ENCODE measurements at places on chromosomes 16 and 17.

GRCh38 chr17:16465861-16466338, 26.1 kb downstream of the LRRC75A start:
- no peak for DNase-seq

DNA sequence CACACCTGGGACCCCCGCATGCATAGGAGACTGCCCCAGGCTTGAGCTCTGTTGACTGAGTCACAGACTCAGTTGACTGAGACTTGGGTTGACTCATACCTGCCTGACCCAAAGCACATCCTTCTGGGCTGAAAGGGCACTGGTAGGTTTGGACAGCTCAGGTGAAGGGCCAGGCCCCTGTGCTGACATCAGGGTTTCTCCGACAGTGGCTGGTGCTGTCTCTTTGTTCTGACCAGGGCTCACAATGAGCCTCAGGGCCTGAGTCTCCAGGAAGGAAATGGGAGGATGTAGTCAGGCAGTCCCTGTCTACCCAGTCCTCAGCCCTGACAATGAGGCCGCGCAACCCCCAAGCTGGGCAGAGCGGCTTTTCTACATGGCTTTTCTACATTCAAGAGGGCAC, 6.5 kb downstream of the SPNS2 start:
- no peak for DNase-seq

DNA sequence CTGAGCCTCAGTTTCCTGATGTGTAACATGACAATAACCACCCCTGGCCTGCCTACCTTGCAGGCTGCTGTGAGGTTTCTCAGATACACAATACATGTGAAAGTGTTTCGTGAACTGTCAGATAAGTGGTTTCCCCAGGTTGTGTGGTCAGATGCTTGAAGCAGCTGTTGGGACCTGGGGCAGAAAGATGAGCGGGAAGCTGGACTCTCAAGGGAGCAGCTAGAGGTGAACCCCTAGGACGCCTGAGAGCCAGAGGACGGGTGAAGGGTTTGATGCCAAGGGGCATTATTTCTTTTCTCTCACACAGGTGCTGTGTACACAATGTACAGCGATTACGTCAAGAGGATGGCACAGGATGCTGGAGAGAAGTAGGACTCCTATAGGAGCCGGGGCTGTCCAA, 2.3 kb downstream of the HIGD1B start:
- DNase-seq, result no peak

DNA sequence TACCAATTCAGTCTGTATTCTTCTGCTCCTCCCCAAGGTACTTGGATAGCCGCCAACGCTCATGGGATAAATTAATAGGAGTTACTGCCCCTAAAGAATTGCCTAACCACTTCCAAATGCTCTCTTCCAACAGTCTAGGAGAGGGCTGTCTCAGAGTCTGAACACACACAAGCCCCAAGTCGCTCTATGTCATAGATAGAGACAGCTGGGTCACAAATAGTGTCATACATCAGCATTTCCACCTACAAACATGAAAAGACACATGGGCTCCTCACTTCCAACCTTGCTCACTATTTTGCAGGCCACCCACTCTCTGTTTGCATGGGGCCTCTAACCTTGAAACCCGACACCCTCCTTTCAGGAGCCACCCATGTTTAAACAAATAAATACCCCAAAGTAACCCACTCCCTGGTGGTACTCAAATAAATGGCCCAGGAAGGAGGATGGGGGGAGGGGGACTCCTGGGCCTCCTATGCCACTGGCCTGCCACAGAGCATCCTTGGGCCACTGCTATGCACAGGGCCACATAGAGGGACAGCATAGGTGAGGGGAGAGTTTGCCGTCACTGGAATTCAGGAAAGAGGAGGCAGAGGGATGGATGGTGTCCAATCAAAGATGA, 265.9 kb downstream of the SOX9 start:
- DNase-seq, result no peak

DNA sequence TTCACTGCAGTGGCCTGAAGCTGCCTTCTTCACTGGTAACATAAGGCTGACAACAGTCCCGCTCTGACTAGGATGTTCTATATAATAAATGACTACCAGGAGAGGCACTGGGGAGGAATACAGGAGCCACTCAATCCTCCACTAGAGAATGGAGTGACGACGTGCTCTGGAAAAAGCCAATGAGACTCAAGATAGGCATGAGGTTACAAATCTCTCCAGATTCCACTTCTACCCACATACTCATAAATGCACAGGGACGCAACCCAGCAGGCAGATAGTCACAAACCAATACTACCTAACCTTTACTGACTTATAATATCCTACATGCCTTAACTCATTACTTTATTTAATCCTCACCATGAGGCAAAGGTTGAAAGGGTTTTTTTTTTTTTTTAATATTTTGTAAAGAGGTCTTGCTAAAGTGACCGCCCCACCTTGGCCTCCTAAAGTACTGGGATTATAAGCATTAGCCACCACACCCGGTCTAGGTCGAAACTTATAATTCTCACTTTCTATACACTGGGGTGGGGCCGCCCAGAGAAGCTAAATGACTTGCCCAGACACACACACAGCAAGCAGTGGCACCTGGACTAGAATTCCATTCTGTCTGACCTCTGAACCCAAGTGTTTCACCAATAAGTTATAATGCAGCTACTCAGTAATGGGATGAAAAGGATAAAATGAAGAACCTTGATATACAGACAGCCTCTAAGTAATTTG, 33.7 kb downstream of the TOM1L2 start:
- no peak for DNase-seq

DNA sequence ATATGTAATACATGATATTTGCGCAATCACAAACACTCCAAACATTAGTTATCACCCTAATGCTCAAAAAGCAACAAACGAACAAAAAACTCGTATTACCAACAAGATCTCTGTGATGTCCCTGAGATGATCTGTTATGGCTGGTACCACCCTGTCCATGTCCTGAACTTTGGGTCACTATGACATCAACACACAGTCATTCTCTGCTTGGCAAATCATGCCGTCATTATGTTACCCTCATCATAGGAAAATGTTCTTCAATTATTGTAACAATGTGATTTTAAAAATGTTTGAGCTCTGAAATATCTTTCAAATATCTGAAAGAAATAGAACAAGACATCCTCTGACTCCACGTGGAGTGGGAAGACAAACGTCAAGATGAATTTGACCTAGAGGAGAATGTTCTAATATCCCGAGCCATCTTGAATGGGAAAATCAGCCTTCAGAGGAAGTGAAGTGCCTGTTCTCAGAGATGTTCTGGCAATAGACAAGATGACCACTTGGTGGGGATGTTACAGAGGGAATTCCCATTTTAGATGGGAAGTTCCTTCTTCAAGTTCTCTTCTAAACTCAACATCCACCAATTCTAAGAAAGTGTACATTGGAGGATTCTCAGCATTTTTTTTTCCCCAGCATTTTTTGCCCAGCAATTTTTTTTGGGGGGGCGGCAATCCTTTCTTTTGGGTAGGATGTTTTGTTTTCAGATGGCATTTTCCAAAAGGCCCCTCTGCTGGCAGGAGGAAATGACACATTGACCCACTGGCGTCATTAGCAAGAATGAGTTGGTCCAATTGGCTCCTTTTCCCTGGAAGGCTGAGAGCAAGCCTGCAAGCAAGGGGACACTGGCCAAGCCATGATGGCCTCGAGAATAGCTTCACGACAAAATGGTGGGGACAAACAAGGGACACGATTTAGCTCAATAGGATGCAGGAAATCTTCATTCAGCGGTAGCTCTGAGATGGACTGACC, 3.7 kb upstream of the HSD17B2 start:
- no peak for DNase-seq

- DNase-seq, result peak; percentile 92
Measured at GRCh38 chr16:30628628-30629540, 18.7 kb upstream of the ZNF689 start.

GRCh38 chr16:28823291-28823872, 583 bp downstream of the ATXN2L start:
- DNase-seq, result no peak

- no peak for DNase-seq
Measured at GRCh38 chr16:23333831-23334456, 31.8 kb downstream of the SCNN1B start.

GRCh38 chr16:7597677-7598076, 265.0 kb downstream of the RBFOX1 start:
- no peak for DNase-seq

DNA sequence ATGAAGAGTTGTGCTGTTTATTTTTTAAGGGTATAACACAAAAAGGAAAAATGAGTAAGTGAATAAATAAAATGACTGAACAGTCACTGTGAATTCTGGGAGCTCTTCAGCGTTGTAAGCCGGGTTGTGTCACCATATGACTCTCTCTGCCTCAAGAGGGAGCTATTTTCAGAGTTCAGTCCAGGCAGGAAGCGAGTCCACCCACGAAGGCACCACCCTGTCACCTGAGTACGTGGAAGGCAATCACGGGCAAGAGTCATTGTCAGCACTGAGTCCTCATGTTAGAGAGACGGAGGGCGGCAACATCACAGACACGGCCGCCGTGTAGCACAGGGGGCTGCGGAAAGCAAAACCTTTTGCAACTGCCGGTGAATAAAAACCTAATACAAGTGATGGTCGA, 227.6 kb downstream of the UTP18 start:
- DNase-seq, result peak; percentile 5

DNA sequence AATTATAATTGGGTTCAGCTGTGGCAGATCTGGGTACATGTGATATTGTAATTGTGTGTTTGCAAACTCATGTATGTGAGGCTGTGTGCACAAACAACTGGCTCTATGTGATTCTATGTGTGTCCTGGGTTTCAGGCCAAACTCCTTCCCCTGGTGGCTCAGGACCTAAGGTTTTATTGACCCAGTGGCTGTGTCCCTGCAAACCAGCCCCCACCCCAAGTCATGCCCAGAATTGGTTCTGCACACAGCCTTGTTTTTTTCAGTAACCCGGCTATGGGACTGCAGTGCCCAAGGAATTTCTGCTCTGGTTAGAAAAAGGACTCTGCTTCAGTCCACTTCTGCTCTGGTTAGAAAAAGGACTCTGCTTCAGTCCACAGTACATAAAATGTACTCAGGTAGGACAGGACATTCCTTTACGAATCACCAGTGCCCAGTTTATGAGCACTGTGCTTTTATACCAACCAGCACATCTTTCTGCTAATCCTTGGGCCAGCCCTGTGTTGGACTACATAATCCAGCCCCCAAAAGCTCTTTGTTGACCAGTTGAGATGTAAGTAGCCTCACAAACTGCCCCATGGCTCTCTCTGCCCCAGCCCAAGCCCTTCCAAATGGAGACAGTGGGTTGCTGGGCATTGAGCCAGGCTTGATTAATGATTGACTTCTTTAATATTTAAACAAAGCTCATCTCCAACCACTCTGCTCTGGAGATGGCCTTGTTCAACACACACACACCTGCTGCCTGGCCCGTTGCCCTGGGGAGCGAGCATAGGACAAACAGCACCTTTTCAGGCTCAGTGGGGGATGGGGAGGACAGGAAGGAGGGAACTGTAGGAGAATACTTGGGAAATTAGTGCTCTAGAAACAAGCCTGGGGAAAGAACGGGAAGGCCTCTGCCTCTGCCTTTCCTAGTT, 2.9 kb upstream of the KCNH6 start:
- no peak for DNase-seq

DNA sequence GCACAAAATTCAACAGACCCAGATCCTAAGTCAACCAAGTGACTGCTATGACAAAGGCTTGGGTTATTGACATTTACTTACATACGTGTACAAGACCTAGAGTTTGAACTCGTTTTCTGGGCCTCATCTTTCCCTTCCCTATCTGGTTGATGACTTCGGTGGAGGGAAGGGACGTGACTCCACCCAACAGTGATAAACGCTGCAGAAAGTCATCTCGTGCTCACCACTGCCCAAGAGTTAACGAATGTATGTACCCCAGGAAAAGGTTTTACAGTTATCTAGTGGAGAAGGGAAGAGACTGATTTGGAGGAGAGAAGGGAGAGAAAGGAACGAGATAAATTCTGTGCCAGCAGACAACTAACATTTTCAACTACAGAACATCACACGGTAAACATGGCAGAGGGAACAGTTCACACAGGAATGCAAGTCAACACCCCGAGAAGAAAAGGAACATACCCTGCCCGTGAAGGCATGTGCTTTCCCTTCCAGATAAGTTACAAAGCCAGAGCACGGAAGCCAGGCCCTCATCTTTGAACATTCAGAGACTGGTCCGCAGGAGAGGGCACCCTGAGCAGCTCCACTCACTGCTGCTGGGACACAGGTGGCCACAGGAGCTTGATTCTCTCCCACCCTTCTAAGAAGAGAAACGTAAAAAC, 13.9 kb upstream of the CYTH1 start:
- no peak for DNase-seq

GRCh38 chr17:38969281-38969680, 2.1 kb upstream of the FBXO47 start:
- DNase-seq, result no peak

- no peak for DNase-seq
Measured at GRCh38 chr16:25035494-25036405, 20.6 kb upstream of the ARHGAP17 start.

DNA sequence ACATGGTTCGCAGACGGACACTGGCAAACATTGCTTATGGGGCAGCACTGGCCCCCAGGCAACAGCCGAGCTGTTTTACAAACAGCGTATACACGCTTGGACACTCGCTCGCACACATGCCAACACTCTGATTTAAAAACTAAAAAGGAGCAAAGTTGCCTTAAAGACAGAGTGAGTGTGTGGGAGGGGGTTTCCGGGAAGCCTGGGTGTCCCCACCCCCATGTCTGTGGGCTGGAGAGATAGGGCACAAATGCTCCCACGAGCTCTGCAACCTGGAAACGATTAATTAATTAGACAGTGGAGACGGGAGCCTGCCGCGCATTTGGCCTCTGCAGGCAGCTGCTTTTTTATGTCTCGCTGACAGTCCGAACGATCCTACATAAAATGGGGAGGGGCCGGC, 107.9 kb upstream of the ZNF469 start:
- DNase-seq, result no peak

DNA sequence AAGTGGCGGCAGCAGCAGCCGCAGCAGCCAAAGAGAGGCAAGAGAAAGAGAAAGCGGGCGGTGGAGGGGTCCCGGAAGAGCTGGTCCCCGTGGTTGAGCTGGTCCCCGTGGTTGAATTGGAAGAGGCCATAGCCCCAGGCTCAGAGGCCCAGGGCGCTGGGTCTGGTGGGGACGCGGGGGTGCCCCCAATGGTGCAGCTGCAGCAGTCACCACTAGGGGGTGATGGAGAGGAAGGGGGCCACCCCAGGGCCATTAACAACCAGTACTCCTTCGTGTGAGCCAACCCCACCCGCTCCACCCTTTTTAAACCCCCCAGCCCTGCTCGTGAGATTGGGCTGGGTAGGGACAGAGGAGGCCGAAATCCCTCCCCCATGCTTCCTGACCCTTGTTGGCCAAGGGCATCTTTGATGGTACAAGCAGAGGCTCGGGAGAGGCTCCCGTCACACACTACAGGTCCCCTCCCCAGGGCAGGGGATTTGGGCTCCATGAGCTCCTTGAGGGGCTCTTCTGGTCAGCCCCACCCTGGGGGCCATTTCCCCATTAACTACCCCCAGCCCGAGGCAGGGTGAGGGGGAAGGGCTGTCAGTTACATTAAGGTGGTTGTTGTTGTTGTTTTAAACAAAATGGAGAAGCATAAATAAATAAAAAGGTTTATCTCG, 4.6 kb upstream of the ATP2A1 start:
- peak; percentile 63 for DNase-seq

- no peak for DNase-seq
Measured at GRCh38 chr17:81389585-81389984, 5.7 kb upstream of the BAHCC1 start.
